Activated naive CD8-positive, alpha-beta T cell treated with anti-CD3 and anti-CD28 coated beads, Interleukin-2, amount 50 U/mL, for 16 hours (primary cell): ENCODE measurements at places on chromosomes 4 and X.

GRCh38 chrX:115344885-115345614, 55.5 kb downstream of the LUZP4 start:
- no peak for DNase-seq

DNA sequence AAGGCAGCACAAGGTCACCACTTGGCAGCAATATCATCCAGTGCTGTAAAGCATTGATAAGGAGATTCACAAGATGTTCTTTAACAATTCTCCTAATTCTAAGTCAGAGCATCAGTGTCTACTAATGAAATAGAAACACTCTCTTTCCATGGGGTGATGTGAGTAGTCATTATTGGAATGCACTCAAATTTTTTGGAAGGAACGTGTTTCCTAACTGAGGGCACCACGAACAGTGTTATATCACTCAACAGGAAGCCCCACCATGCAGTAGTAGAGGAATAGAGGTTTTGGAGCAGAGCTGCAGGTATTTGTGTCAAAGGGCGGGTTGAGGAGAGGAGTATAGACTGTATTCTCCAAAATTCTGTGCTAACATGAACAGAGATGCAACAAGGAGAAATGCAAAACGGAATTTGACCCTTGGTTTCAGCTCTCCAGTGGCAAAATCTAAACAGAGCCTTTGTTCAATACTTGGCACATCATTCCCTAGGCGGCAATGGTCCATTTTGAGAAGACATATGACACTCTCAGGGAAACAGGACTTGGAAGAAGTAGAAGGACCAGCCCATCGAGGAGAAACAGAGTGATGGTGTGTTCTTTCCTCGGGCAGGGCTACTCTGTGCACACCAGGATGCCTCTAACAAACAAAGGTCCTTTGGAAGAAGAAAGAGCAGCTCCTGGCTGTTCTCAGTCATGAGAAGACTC, 98.9 kb downstream of the CPEB2 start:
- no peak for DNase-seq

GRCh38 chr4:20621476-20621875, 78.8 kb upstream of the PACRGL start:
- no peak for DNase-seq

DNA sequence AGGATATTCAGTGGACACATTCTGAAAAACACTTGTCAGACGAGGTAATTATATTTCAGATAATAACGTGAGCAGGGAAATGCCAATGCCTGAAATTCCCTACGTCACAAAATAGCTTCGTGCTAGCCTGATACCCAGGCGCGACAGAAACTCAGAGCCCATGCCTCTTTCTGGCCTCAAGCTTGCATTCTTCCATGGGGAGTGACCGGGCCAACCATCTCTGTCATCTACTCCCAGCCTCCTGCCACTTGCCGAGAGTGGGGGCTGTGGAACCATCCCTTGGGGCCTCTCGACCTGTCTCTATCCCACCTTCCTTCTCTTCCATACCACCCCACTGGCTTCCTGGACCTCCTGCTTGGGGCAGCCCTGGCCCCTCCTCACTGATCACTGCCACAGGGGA, 34.5 kb upstream of the CDKN2AIP start:
- no peak for DNase-seq

DNA sequence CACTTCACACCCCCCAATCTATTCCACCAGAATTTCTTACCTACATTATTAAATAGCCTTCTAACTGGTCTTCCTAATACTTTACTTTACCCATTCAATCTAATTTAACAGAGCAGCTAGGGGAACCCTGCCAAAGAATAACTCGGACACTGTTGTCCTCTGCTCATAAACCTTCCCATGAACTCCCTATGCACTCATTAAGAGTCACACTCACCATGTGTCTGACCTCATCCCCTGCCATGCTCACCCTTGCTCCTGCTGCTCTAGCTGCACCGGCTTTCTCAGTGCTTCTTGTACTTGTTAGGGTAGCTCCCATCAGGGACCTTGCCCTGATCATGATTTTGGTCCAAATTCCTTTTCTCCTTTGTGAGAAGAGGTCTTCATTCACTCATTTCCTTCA, 54.6 kb upstream of the GUCY1A1 start:
- no peak for DNase-seq

- DNase-seq = no peak
Measured at GRCh38 chr4:147840838-147841738, 109.2 kb downstream of the ARHGAP10 start.

- DNase-seq = no peak
Measured at GRCh38 chr4:31923634-31924033, 1203.5 kb downstream of the PCDH7 start.

GRCh38 chrX:9573282-9574106, 108.6 kb downstream of the TBL1X start:
- no peak for DNase-seq

DNA sequence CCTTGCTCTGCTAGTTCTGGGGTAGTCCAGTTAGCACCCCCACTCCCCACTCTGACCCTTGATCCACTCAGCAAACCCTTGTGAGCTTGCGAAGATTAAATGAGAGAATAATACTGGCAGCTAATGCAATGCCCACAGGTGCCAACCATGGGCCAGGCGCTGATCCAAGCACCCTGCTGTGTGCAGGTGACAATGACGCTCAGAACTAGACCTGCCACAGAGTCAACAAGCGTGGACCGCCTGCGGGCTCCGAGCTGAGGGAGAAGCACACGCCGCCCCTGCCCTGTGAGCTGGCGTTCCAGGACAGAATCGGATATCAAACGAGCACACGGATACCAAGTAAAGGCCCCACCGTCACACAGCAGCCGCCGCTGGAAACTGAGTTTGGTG, 129.2 kb downstream of the FAM53A start:
- no peak for DNase-seq

DNA sequence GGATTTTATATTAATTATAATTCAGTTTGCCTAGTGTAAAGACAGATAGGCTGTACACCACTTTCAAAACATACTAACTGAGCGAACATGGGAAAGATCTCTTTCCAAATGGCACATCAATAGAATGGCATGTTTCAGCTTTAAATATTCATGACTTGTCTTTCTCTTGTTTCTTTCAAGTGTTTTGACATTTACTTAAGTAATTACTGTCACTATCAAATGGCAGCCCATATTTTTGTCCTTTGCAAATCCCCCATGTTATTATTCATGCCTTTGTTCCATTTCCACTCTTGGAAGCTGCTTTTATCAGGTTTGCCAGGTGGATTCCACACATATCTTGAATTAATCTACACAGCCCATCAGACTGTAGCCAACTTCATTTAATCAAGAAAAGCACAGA, 89.2 kb upstream of the GLRA2 start:
- DNase-seq = no peak

GRCh38 chrX:8850478-8850877, 49.3 kb upstream of the FAM9A start:
- DNase-seq = no peak

GRCh38 chrX:110175696-110176095, 142.2 kb downstream of the AMMECR1 start:
- DNase-seq = no peak

GRCh38 chr4:121096629-121097028, 24.3 kb upstream of the NDNF start:
- no peak for DNase-seq

GRCh38 chr4:85761803-85762528, 287.0 kb downstream of the ARHGAP24 start:
- DNase-seq = no peak

- DNase-seq = no peak
Measured at GRCh38 chr4:5640096-5640495, 68.3 kb downstream of the EVC2 start.

GRCh38 chr4:24988776-24989175, 42.0 kb downstream of the LGI2 start:
- no peak for DNase-seq
